ENCODE measurements at places on chromosomes 2 and 18. TPM values are rescaled to one million over a fixed set of nuclear protein-coding genes. Genes with fewer than 3 reads are reported as not detected.
A peak's percentile ranks its signal among the peaks of the same experiment; 100 is the strongest.

DNA sequence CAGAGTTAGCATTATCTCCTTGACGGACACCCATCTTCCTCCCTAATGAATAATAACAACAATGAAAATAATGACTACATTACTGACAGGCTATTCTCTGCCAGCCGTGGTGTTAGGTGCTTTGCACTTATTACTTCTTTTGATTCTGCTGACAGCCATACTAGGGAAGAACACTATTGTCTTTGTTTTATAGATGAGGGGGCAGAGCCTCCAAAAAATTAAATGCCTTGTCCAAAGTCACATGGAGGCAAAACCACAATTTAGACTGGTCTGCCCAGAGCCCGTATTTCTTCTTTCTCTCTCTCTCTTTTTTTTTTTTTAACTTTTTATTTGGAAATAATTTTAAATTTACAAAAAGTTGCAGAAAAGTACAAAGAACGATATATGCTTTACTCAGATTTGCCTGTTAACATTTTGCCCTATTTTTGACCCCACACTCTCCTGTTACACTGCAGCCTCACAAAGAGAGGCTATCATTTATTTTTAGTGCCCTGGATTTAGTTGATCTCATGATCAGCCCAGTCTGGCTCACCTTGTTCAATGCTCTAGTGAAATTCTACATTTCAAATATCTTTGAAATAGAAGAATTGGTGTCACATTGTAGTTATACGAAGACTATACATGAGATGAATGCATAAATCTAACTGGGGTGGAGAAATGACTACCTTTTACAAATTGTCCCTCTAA lies 369.4 kb downstream of the LRRTM1 start:
- H3K27ac ChIP-seq = no peak overlapping the region
- no peak for DNase-seq
- H3K4me1 ChIP-seq = no peaks in the 10 kb centered on the region
- no peaks in the 10 kb centered on the region for H3K36me3 ChIP-seq
- H3K4me3 ChIP-seq = no peak overlapping the region

DNA sequence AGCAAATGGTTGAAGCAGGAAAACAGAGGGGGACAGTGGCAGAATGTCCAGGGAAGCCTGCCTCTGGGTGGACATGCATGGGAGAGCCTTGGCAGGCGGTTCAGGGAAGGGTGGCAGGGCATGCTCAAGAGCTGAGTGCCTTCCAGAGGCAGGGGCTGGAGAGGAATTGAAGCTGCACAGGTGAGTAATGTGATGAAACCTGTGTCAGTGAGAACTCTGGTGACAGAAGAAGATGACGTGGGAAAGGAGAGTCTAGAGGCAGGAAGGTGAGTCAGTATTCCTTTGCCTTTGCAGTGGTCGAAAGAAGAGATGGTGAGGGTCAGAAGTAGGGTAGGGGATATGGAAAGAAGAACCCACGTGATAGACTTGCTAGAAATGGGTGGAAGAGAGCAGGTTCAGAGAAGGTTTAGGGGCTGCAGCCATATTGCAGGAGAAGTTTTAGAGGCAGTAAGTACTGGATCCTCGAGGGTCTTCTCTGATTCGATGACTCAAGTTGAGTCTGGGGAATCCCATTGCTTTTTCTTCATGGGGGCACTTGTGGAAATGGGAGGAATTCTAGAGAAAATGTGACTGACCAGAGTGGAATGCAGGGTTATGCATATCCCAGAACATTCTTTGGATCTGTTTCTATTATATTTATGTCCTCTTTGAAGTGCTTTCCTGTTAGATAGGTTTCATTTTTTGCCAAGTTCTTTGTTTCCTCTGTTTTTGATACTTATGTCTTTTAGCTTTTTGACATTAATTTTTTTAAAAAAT lies 37.4 kb downstream of the TMEM87B start:
- peaks cover 26% of the 10 kb centered on the region for H3K4me1 ChIP-seq
- H3K27ac ChIP-seq = peak overlapping the region; percentile 83
- H3K4me3 ChIP-seq = no peak overlapping the region
- peaks cover 13% of the 10 kb centered on the region for H3K36me3 ChIP-seq
- DNase-seq = peak; percentile 92

- H3K36me3 ChIP-seq = no peaks in the 10 kb centered on the region
- DNase-seq = no peak
- no peaks in the 10 kb centered on the region for H3K4me1 ChIP-seq
- H3K27me3 ChIP-seq = no peaks in the 10 kb centered on the region
Observed at GRCh38 chr18:55732227-55733106, 144.5 kb upstream of the TCF4 start.

- no peak overlapping the region for H3K27ac ChIP-seq
- H3K27me3 ChIP-seq = no peaks in the 10 kb centered on the region
- H3K36me3 ChIP-seq = no peaks in the 10 kb centered on the region
- peaks cover 1% of the 10 kb centered on the region for H3K4me1 ChIP-seq
- no peak overlapping the region for H3K4me3 ChIP-seq
Observed at GRCh38 chr2:135212757-135213156, 160.7 kb downstream of the RAB3GAP1 start.

- no peaks in the 10 kb centered on the region for H3K4me1 ChIP-seq
- H3K4me3 ChIP-seq = no peak overlapping the region
- H3K27ac ChIP-seq = no peak overlapping the region
- H3K36me3 ChIP-seq = no peaks in the 10 kb centered on the region
- H3K27me3 ChIP-seq = no peaks in the 10 kb centered on the region
- DNase-seq = no peak
Observed at GRCh38 chr18:79606621-79607331, 72.8 kb upstream of the CTDP1 start.

The ZDBF2 gene
- 20.9 TPM for total RNA-seq

- H3K27ac ChIP-seq = peak overlapping the region; percentile 99
- peaks cover 40% of the 10 kb centered on the region for H3K36me3 ChIP-seq
- peak overlapping the region; percentile 12 for H3K4me3 ChIP-seq
- H3K27me3 ChIP-seq = no peaks in the 10 kb centered on the region
Observed at GRCh38 chr2:113273027-113273551, 5.6 kb downstream of the PAX8 start.

The RHOB gene
- 242 TPM for total RNA-seq

GRCh38 chr2:68714866-68715265 lies 19.7 kb upstream of the ARHGAP25 start:
- no peak for DNase-seq
- no peak overlapping the region for H3K4me3 ChIP-seq
- H3K36me3 ChIP-seq = no peaks in the 10 kb centered on the region
- no peaks in the 10 kb centered on the region for H3K4me1 ChIP-seq
- no peak overlapping the region for H3K27ac ChIP-seq
- H3K27me3 ChIP-seq = no peaks in the 10 kb centered on the region

DNA sequence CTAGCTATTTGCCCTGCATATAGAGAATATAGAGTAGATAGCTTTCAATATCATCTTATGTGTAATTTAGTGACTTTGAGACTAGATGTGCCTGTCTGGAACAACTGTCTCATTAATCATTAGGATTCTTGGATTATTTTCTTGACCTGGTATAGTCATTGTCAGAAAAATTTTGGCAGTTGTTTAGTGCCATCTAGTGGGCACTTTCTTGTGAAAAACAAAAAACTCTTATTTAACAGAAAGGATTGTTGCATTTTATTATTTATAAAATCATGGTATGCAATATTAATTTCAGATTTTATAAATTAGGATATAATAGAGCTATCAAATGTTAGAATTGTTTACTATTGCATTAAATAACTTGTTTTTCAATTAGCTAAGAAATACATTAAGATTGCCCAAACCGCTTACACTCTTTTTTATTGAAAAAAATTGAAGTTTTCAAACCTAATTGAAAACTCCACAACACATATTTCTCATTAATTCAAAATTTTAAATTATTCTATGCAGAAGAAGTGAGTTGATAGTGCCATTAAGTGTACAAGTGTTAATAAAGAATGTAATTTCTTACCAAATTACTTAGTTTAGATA lies 80.3 kb downstream of the DYNAP start:
- no peak for DNase-seq
- no peak overlapping the region for H3K4me3 ChIP-seq
- H3K27me3 ChIP-seq = no peaks in the 10 kb centered on the region
- H3K4me1 ChIP-seq = no peaks in the 10 kb centered on the region
- no peak overlapping the region for H3K27ac ChIP-seq
- no peaks in the 10 kb centered on the region for H3K36me3 ChIP-seq

The EHD3 gene
- 6.4 TPM for total RNA-seq

DNA sequence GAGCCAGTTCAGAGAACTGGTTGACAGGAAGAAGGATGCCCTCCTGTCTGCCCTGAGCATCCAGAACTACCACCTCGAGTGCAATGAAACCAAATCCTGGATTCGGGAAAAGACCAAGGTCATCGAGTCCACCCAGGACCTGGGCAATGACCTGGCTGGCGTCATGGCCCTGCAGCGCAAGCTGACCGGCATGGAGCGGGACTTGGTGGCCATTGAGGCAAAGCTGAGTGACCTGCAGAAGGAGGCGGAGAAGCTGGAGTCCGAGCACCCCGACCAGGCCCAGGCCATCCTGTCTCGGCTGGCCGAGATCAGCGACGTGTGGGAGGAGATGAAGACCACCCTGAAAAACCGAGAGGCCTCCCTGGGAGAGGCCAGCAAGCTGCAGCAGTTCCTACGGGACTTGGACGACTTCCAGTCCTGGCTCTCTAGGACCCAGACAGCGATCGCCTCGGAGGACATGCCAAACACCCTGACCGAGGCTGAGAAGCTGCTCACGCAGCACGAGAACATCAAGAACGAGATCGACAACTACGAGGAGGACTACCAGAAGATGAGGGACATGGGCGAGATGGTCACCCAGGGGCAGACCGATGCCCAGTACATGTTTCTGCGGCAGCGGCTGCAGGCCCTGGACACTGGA lies 92.5 kb upstream of the EML6 start:
- peaks cover 63% of the 10 kb centered on the region for H3K36me3 ChIP-seq
- DNase-seq = no peak
- H3K27ac ChIP-seq = no peak overlapping the region
- H3K4me3 ChIP-seq = no peak overlapping the region
- peaks cover 6% of the 10 kb centered on the region for H3K4me1 ChIP-seq

GRCh38 chr2:51025906-51026555 lies 5.9 kb downstream of the NRXN1 start:
- no peak for DNase-seq
- H3K27ac ChIP-seq = no peak overlapping the region
- H3K4me3 ChIP-seq = no peak overlapping the region
- H3K27me3 ChIP-seq = peaks cover 5% of the 10 kb centered on the region

DNA sequence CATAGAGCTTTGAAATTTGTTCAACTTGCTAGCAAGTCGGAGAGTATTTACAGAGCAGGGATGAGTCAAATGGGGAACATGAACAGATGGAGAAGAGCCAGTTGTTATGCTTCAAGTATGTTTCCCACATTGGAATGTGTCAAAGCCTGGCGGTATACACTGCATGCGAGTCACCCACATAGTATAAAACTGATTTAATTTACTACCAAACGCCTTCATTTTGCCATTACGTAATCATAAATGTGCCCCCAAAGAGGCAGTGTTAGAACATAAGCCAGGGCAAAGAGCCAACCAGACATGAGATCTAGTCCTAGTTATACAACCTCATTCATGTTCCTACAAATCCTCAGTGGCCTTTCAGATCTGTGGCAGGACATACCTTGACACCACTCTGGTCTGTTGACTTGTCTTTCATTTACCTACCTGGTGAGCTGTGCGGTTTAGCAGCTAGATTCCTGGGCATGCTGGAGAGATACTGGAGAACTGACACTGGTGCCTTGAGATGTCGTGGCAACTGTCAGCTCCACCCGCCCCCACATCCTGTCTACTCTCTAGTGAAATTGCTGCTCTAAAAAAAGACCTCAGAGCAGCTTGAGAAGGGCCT lies 21.7 kb upstream of the NRP2 start:
- H3K27ac ChIP-seq = no peak overlapping the region
- DNase-seq = no peak
- H3K4me1 ChIP-seq = no peaks in the 10 kb centered on the region
- no peaks in the 10 kb centered on the region for H3K36me3 ChIP-seq

DNA sequence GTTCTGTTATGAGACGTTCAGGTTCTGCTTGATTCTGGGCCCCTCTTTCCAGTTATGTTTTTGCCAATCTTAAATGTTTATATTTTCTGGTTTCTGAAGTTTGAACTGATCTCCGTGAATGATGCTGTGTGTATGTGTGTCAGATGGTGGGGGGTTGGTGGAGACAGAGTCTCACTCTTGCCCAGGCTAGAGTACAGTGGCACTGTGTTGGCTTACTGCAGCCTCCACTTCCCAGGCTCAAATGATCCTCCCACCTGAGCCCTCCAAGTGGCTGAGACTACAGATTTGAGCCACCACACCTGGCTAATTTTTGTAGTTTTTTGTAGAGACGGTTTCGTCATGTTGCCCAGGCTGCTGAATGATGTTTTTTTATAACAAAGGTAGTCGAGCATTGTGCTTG lies 45.9 kb downstream of the PSMD14 start:
- no peak overlapping the region for H3K27ac ChIP-seq
- H3K36me3 ChIP-seq = no peaks in the 10 kb centered on the region
- no peak for DNase-seq
- no peak overlapping the region for H3K4me3 ChIP-seq

The TMEM163 gene
- total RNA-seq = 0.67 TPM

The CCL20 gene
- total RNA-seq = not detected

GRCh38 chr2:173829727-173830126 lies 135.4 kb downstream of the SP3 start:
- H3K4me3 ChIP-seq = no peak overlapping the region
- DNase-seq = no peak
- no peaks in the 10 kb centered on the region for H3K27me3 ChIP-seq
- no peak overlapping the region for H3K27ac ChIP-seq
- peaks cover 20% of the 10 kb centered on the region for H3K4me1 ChIP-seq

DNA sequence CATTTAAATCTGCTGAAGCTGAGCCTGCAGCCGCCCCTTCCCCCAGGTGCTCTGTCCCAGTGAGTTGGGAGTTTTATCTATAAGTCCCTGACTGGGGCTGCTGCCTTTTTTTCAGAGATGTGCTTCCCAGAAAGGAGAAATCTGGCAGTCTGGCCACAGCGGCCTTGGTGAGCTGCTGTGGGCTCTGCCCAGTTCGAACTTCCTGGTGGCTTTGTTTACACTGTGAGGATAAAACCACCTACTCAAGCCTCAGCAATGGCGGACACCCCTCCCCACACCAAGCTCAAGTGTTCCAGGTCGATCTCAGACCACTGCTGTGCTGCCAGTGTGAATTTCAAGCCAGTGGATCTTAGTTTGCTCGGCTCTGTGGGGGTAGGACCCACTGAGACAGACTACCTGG lies 97.3 kb downstream of the ACAA2 start:
- H3K27ac ChIP-seq = no peak overlapping the region
- no peak overlapping the region for H3K4me3 ChIP-seq
- peaks cover 5% of the 10 kb centered on the region for H3K4me1 ChIP-seq
- no peak for DNase-seq

The C2orf80 gene
- not detected for total RNA-seq

DNA sequence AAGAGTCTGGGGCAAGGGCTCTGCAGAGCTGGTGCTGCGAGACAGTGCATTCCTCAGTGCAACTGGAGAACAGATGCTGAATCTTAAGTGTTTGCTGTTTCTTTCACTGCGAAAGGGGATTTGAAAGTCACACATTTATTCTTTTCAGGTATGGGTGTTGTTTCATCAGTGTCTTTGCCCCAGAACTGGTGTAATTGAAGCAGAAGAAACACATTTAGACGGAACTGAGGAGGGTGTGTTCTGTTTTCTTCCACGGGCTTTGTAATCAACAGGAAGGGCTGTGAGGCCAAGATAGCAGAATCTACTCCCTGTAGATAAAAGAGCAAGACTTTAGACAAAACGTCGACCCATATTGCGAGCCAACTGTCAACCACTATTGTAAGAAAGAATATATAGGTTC lies 151.9 kb downstream of the EPHA4 start:
- peaks cover under 1% of the 10 kb centered on the region for H3K4me1 ChIP-seq
- H3K27me3 ChIP-seq = no peaks in the 10 kb centered on the region
- no peak overlapping the region for H3K4me3 ChIP-seq
- H3K36me3 ChIP-seq = peaks cover 9% of the 10 kb centered on the region
- no peak for DNase-seq

- H3K4me1 ChIP-seq = no peaks in the 10 kb centered on the region
- H3K4me3 ChIP-seq = no peak overlapping the region
- H3K27ac ChIP-seq = no peak overlapping the region
- H3K36me3 ChIP-seq = no peaks in the 10 kb centered on the region
- no peak for DNase-seq
Observed at GRCh38 chr2:28602751-28603639, 107.1 kb downstream of the PLB1 start.

All from thyroid gland (tissue), 4 donors.